ENCODE measurements at places on chromosomes 3 and 15. TPM values are rescaled to one million over a fixed set of nuclear protein-coding genes. Genes with fewer than 3 reads are reported as not detected.

Gene CFAP100
- total RNA-seq: not detected

Gene SCAP
- total RNA-seq: 104 TPM

Gene RAB8B
- total RNA-seq: 18.2 TPM

DNA sequence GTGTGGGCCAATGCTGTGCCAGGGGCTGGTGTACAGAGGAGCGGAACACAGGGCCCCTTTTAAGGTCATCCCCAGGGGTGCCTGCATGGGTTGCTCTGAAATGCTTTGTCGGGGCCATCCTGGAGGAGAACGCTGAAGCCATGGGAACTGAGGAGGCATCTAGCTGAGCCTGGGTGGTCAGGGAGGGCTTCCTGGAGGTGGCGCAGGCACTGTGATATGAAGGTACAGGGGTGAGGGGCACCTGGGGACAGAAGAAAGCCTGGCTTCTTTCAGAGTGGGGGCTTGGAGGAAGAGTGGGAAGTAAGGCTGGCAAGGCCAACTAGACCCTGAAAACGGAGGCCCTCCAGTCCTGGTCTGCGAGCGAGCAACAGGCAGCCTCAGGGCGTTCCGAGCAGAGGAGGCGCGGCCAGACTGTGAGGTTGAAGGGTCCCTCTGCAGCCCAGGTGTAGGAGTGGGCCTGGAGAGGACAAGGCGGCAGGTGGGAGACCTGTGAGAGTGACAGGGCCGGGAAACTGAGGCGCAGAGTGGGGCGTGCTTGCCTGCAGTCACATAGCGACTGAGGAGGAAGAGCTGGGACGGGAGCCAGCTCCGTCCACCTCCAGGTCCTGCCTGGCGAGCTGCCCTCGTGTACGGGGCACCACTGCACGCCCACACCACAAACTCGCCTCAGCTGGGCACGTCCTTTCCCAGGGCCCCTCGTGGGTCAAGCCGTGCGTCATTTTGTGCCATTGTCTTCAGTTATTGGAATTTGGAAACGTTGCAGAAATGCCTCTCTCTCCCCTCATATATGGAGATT is 4.1 kb downstream of the FBLN2 start:
- peaks cover 7% of the 10 kb centered on the region for H3K4me1 ChIP-seq
- H3K27ac ChIP-seq: no peak overlapping the region
- H3K4me3 ChIP-seq: no peak overlapping the region
- H3K36me3 ChIP-seq: no peaks in the 10 kb centered on the region
- H3K27me3 ChIP-seq: no peaks in the 10 kb centered on the region

DNA sequence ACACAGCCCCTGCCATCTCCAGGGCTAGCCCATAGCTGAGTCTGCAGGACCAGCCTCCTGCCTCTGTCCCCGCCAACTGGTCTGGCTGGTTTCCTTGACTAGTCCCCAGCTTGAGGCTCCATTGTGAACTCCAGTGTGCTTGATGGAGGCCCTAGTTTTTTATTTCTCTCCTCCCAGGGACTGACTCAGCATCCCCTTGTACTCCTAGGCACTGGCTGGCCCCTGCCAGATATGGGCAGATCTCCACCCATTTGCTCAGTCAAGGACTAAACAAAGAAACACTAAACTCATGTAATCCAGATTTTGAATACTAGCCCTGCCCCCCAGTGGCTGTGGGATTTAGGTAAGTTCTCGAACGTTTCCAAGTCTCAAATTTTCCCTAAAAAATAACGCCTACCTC is 415.4 kb upstream of the RORA start:
- no peaks in the 10 kb centered on the region for H3K4me1 ChIP-seq
- H3K27ac ChIP-seq: no peak overlapping the region
- H3K27me3 ChIP-seq: peaks cover 1% of the 10 kb centered on the region
- no peak for DNase-seq

- peaks cover 11% of the 10 kb centered on the region for H3K4me1 ChIP-seq
- no peak overlapping the region for H3K4me3 ChIP-seq
- H3K36me3 ChIP-seq: no peaks in the 10 kb centered on the region
Observed at GRCh38 chr3:27127195-27127594, 242.0 kb downstream of the NEK10 start.

DNA sequence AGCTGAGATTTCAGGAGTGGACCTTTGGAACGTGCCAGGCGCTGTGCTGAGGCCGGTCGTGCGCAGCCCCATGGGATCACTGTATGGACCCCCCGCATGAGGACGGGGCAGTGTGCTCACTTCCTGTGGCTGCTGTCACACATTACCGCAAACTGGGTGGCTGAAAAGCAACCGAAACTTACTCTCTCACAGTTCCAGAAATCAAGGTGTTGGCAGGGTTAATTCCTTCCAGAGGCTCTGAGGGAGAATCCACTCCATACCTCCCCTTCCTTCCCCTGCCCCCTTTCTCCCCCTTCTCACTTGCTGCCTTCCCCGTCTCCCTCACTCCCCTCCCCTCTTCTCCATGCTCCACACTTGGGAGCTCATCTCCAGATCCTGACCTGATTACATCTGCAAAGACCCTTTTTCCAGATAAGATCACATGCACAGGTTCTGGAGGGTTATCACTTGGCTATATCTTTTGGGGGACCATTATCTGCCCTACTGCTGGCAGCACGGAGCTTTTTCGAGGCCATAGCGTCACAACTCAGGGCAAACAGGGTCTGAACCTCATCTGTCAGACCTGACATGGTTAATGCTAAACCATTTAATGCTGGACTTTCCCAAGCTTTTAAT is 41.2 kb downstream of the KLF13 start:
- H3K4me1 ChIP-seq: peaks cover 21% of the 10 kb centered on the region
- H3K4me3 ChIP-seq: no peak overlapping the region
- H3K27ac ChIP-seq: no peak overlapping the region

GRCh38 chr3:54283470-54283869 is 161.1 kb downstream of the CACNA2D3 start:
- DNase-seq: no peak
- H3K4me1 ChIP-seq: no peaks in the 10 kb centered on the region
- no peaks in the 10 kb centered on the region for H3K36me3 ChIP-seq
- no peaks in the 10 kb centered on the region for H3K27me3 ChIP-seq

- DNase-seq: no peak
- H3K4me3 ChIP-seq: no peak overlapping the region
Observed at GRCh38 chr3:126320517-126321293, 36.5 kb downstream of the KLF15 start.

- H3K4me3 ChIP-seq: no peak overlapping the region
- no peak overlapping the region for H3K27ac ChIP-seq
- H3K27me3 ChIP-seq: no peaks in the 10 kb centered on the region
Observed at GRCh38 chr15:93929375-93930094, 301.8 kb upstream of the MCTP2 start.

DNA sequence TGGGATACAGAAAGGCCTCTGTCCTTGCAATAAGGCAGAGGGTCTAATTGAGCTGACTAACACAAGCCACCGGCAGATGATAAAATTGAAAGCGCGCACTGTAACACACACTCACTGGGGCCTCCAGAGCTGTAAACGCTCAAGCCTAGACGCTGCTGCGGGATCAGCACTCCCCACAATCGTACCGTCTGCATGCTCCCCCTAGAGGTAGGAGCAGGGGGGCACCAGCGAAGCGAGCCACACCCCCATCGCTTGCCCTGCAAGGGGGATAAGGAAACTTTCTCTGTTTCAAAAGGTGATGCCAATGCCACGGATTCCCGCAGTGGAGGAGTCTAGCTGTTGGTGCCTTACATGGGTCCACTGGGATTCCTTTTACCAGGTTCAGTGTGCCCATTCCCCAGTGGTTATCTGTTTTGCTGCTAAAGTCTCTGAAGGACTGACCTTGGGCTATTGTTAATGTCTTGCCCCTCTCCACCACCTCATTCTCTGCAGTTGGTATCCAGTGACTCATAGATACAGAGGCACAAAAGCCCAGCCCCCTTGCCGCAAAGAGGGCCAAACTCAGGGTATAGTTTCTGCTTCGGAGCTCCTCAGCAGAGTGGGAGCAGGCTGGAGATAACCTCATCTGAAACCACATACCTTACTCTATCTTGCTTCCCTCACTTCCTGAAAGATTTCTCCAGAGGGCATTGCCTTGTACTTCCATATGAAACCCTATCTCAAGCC is 139.3 kb upstream of the KBTBD8 start:
- H3K36me3 ChIP-seq: no peaks in the 10 kb centered on the region
- no peaks in the 10 kb centered on the region for H3K4me1 ChIP-seq
- no peaks in the 10 kb centered on the region for H3K27me3 ChIP-seq

Measured in Caco-2 (cell line).